ENCODE measurements at places on chromosomes 6 and 20. TPM values are rescaled to one million over a fixed set of nuclear protein-coding genes. Genes with fewer than 3 reads are reported as not detected.

DNA sequence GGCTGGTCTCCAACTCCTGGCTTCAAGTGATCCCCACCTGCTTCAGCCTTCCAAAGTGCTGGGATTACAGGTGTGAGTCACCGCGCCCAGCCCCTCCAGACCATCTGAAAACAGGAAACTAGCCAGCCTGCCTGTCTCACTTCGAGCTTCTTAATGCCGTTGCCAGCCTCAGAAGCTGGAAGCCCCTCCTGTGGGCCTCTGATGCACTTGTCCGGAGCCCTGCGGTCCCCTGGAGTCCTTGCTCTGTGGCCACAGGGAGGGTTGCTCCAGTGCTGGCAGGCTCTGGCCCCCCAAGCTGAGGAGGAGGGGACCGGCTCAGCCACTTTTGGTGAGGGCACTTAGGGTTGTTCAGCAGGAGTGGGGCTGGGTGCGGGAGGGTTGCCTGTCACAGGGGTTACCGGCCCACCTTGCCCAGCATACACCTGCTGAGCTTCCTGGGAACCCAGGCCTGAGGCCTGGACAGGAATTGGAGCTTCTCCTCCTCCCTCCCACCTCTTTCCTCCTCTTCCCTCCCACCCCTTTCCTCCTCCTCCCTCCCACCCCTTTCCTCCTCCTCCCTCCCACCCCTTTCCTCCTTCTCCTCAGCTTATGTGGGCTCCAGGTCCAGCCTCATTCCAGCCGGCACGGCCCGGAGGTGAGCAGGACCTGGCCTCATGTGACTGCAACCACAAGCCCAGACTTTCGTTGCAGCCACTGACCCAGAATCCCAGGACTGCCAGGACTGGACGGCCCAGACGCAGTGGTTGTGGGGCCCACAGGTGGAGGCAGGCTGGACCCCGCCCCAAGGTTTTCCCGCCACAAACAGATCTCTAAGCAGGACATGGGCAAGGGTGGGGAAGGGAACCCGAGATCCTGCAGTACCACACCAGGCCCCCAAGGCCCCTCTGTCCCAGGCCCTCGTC lies 9.4 kb upstream of the BIRC7 start:
- no peak for DNase-seq
- H3K36me3 ChIP-seq = no peaks in the 10 kb centered on the region
- H3K27ac ChIP-seq = no peak overlapping the region
- peaks cover 23% of the 10 kb centered on the region for H3K4me1 ChIP-seq
- H3K4me3 ChIP-seq = no peak overlapping the region
- no peaks in the 10 kb centered on the region for H3K27me3 ChIP-seq

DNA sequence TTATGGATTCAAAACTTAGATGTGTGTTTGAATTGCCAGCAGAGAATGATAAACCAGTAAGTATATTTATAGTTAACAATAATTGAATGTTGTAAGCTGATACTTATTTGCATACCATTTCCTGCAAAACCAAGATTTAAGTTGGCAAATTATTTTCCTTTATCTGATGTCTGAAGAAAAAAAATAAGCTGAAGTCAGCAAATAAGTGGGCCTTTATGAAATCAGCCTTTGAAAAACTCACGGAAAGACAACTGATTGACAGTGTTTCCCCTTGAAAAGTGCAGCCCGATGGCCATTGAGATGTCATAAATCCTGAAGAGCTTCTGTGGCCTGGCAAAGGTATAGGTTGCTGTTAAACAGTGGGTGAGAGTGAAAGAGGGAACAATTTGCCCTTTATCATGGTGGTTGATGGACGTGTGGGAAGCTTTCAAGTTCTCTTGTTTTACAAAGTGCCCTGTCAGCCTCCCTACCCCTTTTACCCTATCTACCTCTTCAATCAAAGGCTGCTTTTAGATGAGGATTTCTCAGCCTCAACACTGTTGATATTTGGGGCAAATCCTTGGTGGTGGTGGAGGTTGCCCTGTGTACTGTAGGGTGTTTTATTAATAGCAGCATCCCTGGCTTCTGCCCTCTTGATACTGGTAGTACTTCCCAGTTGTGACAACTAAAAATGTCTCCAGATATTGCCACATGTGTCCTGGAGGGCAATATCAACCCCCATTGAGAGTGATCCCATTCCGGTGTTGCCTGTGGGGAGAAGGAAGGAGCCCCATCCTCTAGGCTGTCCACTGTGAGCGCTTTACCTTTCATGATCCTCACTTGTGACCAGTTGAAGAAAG lies 50.2 kb downstream of the VAPB start:
- no peak overlapping the region for H3K4me3 ChIP-seq
- DNase-seq = no peak
- H3K36me3 ChIP-seq = peaks cover 13% of the 10 kb centered on the region
- H3K4me1 ChIP-seq = peaks cover 22% of the 10 kb centered on the region
- H3K27ac ChIP-seq = no peak overlapping the region
- no peaks in the 10 kb centered on the region for H3K27me3 ChIP-seq

Gene OR12D1
- not detected for total RNA-seq

Gene MEI4
- not detected for total RNA-seq

Gene ID4
- not detected for total RNA-seq

- H3K27me3 ChIP-seq = no peaks in the 10 kb centered on the region
- H3K4me1 ChIP-seq = peaks cover 14% of the 10 kb centered on the region
- no peak overlapping the region for H3K4me3 ChIP-seq
- no peak overlapping the region for H3K27ac ChIP-seq
Observed at GRCh38 chr20:63183422-63184146, 32.3 kb downstream of the YTHDF1 start.

GRCh38 chr20:62277253-62277652 lies 25.5 kb upstream of the ADRM1 start:
- no peaks in the 10 kb centered on the region for H3K27me3 ChIP-seq
- no peaks in the 10 kb centered on the region for H3K4me1 ChIP-seq
- H3K4me3 ChIP-seq = no peak overlapping the region

GRCh38 chr6:3696525-3697088 lies 54.9 kb downstream of the PXDC1 start:
- H3K36me3 ChIP-seq = no peaks in the 10 kb centered on the region
- no peak for DNase-seq
- peak overlapping the region; percentile 71 for H3K27ac ChIP-seq
- no peak overlapping the region for H3K4me3 ChIP-seq
- H3K27me3 ChIP-seq = no peaks in the 10 kb centered on the region

DNA sequence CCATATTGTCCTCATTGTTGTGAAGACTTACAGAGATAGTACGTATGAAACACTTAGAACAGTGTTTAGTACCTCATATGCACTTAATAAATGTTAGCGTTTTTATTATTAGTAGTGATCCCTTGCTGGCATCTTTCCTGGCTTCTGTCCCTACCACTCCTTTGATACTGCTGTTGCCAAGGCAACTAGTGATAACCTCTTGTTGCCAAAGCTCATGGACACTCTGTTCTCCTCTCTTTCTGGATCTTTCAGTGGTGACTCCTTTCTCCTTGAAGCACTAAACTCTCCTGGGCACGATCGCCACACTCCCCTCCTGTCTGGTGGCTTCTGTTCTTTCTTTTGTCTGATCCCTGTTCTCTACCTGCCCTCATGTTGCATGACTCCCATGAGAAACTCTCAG lies 83.5 kb downstream of the FOXO3 start:
- DNase-seq = no peak
- H3K27me3 ChIP-seq = no peaks in the 10 kb centered on the region
- no peak overlapping the region for H3K27ac ChIP-seq
- no peaks in the 10 kb centered on the region for H3K4me1 ChIP-seq
- H3K4me3 ChIP-seq = no peak overlapping the region

GRCh38 chr20:36833275-36834020 lies 42.5 kb upstream of the TLDC2 start:
- H3K36me3 ChIP-seq = peaks cover 4% of the 10 kb centered on the region
- H3K4me3 ChIP-seq = no peak overlapping the region
- H3K4me1 ChIP-seq = no peaks in the 10 kb centered on the region
- H3K27me3 ChIP-seq = no peaks in the 10 kb centered on the region
- no peak for DNase-seq

GRCh38 chr6:36827261-36828079 lies 11.8 kb downstream of the CPNE5 start:
- no peak overlapping the region for H3K27ac ChIP-seq
- no peak overlapping the region for H3K4me3 ChIP-seq
- DNase-seq = no peak
- peaks cover 20% of the 10 kb centered on the region for H3K4me1 ChIP-seq
- no peaks in the 10 kb centered on the region for H3K27me3 ChIP-seq

Gene SLPI
- 3.0 TPM for total RNA-seq

DNA sequence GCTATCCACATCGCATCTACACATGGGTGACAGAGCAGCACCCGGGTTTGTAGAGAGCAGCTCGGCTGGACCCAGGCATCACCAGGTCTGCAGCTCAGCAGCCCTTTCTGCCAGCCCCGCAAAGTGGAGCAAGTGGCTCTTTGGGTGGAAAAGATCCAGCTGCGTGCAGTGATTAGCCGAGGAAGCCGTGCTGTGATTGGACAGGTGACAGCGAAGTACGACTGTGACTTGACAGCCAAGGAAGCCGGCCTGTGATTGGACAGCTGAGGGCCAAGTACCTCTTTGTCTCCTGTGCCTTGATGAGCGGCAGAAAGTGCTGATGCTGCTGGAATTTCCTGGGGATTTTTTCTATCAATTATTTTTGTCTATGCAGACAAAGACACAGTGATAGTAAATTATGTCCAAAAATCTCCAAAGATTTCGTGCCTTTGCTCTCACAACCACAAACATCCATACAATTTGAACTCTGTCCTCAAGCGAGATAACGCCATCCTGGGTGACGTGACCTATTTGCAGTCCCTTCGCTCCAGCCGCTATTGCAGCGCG lies 62.3 kb upstream of the GPR31 start:
- H3K27me3 ChIP-seq = no peaks in the 10 kb centered on the region
- H3K4me3 ChIP-seq = peak overlapping the region; percentile 22
- H3K4me1 ChIP-seq = peaks cover 53% of the 10 kb centered on the region
- DNase-seq = peak; percentile 87

Gene PNPLA1
- total RNA-seq = 0.25 TPM

GRCh38 chr20:46351357-46352058 lies 43.2 kb upstream of the CDH22 start:
- DNase-seq = no peak
- H3K4me3 ChIP-seq = no peak overlapping the region
- H3K36me3 ChIP-seq = peaks cover 5% of the 10 kb centered on the region
- peaks cover 40% of the 10 kb centered on the region for H3K4me1 ChIP-seq

Gene GHRH
- total RNA-seq = not detected

DNA sequence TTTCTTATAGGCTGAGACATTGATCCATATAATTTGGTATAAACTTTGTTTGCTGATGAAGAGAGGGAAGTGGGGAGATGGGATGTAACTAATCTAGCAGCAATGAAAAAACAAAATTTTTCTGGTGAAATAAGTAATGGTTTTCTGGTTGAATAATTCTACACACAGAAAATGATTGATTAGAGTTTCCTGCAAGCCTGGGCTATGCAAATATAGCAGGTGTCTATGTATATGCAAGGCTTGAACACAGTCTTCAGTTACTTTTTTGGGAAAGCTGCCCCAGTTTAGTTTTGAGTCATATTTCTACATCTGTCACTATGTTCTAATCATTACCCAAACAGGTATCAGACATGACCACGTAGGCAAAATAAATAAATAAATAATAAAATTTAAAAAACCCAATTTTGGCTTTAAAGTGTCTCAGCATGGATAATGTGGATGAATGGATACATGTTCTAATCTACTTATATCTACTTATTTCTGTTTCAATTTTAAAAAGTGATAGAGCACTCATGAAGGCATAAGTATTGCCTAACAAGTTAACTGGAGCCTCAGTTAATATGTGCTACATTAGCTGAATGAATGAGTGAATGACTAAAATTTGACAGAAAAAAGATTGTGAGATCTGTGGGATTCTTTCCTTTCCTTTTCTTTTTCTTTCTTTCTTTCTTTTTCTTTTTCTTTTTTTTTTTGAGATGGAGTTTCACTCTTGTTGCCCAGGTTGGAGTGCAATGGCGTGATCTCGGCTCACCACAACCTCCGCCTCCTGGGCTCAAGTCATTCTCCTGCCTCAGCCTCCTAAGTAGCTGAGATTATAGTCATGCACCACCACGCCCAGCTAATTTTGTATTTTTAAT lies 37.2 kb upstream of the TFB1M start:
- no peak overlapping the region for H3K4me3 ChIP-seq
- no peaks in the 10 kb centered on the region for H3K36me3 ChIP-seq
- H3K27me3 ChIP-seq = no peaks in the 10 kb centered on the region
- no peak for DNase-seq

DNA sequence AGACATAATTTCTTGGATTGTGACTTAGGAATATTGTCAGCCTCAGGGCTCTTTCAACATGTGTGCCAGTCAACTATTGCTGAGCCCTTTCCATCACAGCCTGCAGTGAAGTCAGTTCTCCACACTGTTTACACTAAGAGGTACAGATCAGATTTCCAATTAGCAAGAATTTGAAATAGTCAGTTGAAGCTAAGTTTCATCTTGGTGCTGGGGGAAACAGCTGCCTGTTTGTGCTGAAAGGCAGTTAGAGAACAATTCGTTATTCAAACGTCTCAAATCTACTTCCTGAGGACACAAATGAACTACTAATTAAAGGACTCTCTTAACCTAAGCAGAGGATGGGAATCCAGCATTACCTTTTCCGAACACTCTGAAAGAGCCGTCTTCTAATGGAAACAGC lies 25.9 kb downstream of the ADGRF1 start:
- no peak overlapping the region for H3K27ac ChIP-seq
- no peak for DNase-seq
- no peaks in the 10 kb centered on the region for H3K27me3 ChIP-seq
- no peaks in the 10 kb centered on the region for H3K36me3 ChIP-seq
- H3K4me1 ChIP-seq = peaks cover 10% of the 10 kb centered on the region
- no peak overlapping the region for H3K4me3 ChIP-seq

- H3K36me3 ChIP-seq = no peaks in the 10 kb centered on the region
- no peaks in the 10 kb centered on the region for H3K27me3 ChIP-seq
- H3K4me3 ChIP-seq = no peak overlapping the region
- peak; percentile 48 for DNase-seq
Observed at GRCh38 chr6:105835373-105835772, 250.8 kb upstream of the PRDM1 start.

Data from Caco-2 (cell line).